ENCODE measurements at places on chromosomes 3 and 15.

- DNase-seq = no peak
Observed at GRCh38 chr3:188439080-188439479, 285.1 kb downstream of the LPP start.

DNA sequence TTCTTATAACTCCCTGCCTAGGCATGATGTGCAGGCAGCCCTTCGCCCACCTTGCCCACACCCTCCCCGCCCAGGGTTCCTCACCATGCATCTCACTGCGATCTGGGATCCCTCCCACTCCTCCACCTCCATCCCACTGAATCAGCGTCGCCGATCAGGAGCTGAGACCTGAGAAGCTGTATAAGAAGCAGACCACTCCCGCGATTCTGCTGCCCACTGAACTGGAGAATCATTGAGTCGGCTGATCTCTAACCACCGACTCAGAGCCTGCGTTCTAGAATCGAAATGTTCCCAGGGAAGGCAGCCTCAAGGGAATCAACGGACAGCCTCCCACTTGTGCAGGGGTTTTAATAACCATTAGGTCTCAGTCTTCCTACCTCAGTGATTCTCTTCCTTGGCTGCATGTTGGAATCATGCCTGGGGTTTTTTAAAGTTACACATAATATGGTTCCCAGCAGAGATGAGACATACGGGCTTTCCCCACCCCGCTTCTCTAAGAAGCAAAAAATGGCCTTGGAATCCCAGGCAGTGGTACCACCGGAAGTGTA is 60.2 kb downstream of the TMEM44 start:
- no peak for DNase-seq

DNA sequence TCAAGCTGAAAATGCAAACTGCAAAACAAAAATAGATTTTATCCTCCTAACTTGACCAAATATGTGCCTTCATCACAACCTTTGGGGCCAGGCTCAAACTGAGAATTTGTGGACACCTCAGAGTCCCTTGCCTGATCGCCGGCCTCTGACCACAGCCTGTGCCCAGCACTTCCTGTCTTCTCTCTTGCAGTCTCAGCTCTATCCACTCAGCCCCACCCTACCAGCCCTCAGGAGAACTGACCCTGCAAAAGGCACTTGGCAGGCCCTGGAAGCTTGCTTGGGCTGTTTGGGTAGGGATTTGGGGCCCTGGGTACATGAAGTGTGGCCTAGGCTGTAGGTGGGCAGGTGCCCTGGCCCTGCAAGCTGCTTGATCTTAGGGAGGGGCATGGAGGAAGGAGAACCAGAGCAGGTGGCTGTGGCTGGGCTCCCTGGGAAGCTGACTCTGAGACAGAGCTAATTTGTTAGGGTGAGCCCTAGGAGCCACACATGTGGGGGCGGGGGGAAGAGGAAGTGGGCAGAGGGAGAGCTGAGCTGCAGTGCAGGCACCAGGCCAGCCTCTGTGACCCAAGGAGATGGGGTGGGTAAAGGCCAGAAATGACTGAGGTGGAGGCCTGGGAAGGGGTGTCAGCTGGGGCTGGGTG is 8.6 kb downstream of the CLEC3B start:
- DNase-seq = no peak

DNA sequence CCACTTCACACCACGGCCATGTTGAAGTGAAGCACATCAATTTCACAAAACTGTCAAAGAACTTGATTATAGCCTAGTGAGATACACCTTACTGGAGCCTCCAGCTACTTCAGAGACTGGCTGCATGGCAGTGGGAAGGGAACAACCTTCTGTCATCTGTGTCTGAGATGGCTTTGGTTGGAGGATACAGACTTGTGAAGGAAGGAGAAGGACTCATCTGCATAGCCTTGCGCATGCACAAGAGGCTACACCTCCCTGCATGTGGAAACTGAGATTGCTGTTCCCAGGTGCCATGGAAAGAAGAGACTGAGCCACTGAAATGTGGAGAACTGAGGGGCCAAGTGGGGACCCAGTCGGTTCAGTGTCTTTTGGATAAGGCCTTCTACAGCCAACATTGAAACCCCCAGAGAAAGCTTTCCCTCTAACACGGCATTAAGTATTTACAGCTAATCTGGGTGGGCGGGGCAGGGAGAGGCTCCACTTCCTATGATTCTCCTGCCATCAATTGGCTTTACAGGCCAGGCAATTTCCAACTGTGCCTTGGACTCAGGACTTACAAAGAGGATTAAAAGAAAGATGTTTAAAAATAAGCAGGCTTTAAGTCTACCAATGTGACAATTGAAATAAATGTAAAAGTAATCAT is 58.8 kb downstream of the IL16 start:
- no peak for DNase-seq

- DNase-seq = no peak
Observed at GRCh38 chr3:127441764-127442163, 148.8 kb downstream of the TPRA1 start.

DNA sequence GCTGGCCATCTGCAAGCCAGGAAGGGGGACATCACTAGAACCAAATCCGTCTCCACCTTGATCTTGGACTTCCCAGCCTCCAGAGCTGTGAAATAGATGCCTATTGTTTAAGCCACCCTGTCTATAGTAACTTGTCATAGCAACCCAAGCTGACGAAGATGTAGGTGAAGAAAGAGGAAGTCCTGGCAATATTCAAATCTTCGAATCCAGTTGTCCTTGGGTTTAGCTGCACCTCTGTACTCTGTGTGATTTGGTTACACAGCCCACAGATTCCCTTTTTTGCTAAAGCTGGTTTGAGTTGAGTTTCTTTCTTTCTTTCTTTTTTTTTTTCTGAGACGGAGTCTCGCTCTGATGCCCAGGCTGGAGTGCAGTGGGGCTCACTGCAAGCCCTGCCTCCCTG is 68.0 kb upstream of the XCR1 start:
- DNase-seq = no peak

- no peak for DNase-seq
Observed at GRCh38 chr3:65619451-65619881, 419.3 kb downstream of the MAGI1 start.

DNA sequence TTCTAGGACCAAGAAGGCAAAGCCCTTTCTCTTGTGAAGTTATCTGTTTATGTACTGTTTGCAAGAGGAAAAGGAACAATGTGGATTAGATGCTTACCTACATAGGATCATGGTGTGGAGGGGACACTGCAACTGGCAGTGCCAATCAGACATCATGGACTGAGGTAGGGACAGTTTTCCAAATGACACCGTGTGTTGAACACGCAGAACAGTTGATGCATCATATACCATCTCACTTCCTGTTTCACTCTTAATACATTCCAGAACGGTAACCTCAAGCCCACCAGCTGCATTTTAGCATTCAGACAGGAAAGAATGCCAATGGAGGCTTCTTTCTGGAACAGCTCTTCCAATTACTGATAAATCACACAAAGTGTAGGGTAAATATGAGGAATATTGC is 397.7 kb upstream of the LMCD1 start:
- no peak for DNase-seq

DNA sequence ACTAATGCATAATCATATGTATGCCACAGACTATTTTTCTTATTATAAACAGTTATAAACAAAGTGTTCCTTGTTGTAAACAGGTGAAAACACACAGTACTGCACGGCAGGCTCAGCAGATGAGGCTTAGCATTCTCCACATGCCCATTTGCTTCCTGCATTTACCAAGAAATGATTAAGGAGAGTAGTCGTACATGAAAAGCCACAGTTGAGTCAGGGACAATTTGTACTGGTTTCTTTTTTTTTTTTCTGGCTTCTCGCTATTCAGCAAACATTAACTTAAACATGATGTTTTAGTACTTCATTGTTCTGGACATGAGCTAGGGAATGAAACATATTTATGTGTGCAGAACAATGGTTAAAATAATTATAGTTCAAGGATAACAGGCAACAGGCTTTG is 63.4 kb downstream of the GHSR start:
- DNase-seq = no peak

- no peak for DNase-seq
Observed at GRCh38 chr15:55627730-55628368, 39.7 kb upstream of the PYGO1 start.

GRCh38 chr15:89851673-89852341 is 37.2 kb upstream of the ANPEP start:
- DNase-seq = no peak

DNA sequence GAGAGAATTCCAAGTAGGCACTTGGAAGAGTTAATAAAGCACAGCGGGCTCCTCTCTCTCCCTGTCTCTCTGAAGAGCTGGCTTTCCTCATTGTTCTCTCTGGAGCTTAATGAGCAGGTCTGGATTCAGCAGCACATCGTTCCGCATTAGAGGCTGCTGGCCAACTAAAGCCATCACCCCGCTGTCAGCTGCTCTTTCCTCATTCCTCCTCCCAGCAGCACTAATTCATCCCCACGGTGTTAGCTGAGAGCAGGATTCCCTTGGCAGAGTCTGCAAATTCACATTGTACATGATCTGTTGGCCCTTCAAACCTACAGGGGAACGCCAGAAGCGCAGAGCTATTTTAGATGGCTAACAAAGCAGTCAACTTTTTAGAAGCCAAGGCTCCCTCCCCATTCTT is 44.2 kb downstream of the SGO1 start:
- DNase-seq = no peak

DNA sequence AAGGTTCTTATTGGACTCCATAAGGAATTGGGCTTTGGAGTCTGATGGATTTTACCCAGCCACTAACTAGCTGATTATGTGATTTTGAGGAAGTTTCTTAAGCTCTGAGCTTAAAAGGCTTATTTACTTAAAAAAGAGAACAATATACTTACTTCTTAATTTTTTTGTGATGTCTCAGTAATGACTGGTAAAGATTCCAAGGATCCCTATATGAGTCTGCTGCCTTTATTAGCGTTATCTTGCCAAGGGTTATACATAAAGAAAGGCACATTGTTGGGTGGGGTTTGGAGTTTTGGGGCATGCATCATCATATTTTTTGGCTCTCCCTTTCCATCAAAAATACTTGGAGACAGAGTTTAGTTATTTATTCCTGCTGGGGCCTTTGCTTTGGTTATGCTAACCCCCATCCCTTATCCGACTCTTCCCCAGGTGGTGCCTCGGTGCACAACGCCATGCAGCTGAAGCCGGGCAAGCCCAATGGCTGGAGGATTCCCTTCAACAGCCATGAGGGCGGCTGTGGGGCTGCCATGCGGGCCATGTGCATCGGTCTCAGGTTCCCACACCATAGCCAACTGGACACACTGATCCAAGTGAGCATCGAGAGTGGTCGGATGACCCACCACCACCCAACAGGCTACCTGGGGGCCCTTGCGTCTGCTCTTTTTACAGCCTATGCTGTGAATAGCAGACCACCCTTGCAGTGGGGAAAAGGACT is 6.7 kb downstream of the ADPRH start:
- no peak for DNase-seq

DNA sequence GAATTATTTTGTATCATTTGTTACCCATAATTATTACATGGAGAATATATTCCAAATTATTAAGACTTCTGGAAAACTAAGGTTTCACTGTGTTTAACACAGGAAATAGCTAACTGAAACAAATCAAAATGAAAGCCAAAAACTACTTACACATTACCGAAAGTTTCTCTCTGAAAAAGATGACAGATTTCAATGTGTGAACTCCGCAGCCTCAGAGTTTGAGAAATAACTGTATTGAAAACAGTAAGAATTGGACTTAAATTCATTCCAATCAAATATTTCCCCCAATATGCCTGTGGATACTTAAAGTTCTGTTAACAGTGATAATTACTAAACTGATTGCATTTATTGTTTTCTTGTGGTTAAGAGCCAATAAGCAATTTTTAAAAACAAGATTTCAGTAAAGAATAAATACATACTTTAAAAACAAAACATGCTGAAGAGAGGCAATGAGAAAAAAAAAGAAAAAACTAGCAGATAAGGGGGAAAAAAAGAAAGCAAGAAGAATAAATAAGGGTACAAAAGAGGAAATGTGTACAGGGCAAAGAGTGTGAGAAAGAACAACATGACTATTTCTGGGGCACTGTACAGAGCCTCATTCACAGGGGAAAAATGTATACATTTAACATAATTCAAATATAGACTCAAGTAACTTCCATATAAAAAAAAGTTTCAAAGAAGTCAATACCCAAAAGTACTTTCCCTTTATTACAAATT is 30.7 kb downstream of the DENND4A start:
- no peak for DNase-seq

DNA sequence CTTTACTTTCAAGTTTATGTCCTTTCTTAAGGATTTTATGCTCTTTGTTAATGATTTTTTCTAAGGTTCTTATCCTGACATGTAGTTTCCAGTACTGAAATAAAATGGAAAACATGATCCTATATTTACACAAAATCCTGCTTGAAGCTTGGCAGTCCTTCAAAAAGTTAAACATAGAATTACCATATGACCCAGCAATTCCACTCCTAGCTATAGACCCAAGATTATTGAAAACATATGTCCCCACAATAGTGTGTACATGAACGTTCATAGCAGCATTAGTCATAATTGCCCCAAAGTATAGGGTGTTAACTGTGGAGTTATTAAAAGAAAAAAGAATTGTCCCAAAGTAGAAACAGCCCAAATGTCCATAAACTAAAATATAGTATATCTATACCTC is 33.2 kb downstream of the ITGB5 start:
- DNase-seq = no peak

DNA sequence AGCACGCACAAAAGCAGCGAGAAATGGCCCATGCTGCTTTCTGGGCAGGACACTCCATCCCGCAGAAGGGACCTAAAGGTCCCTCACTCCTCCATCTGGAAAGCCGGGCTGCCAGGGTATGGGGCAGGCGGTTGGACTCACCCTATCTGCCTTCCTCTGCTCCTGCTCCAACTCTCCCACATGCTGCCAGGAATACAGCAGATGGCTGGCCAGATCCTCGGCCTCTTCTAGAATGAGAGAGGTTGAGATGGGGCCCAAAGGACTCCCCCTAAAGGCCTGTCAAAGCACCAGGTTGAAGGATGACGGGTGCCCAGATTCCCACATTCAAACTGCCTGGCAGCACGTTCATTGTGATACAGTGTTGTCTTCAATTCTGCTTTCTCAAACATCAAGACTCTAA is 85.1 kb upstream of the C2CD4B start:
- no peak for DNase-seq

DNA sequence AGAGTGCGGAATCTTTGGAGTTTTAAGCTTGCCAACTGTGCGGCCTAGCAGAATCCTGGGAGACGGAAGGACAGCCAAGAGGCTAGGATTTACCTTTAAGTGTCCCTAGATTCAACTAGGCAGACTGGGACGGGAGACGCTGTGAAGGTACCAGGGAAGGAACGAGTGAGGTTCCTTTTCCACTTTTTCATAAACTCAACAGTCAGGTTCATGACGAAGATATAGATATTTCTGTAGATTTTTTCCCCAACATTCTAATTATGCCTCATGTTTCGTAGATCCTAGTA is 564 bp upstream of the GABPB1 start:
- no peak for DNase-seq

- no peak for DNase-seq
Observed at GRCh38 chr3:116848248-116848829, 138.8 kb downstream of the TUSC7 start.

- DNase-seq = no peak
Observed at GRCh38 chr3:89227218-89227617, 119.8 kb downstream of the EPHA3 start.

- DNase-seq = no peak
Observed at GRCh38 chr15:98802187-98802586, 153.8 kb downstream of the IGF1R start.

Measured in T-helper 9 cell (primary cell).